BJ (cell line): ENCODE measurements at places on chromosomes 16 and 17.

DNA sequence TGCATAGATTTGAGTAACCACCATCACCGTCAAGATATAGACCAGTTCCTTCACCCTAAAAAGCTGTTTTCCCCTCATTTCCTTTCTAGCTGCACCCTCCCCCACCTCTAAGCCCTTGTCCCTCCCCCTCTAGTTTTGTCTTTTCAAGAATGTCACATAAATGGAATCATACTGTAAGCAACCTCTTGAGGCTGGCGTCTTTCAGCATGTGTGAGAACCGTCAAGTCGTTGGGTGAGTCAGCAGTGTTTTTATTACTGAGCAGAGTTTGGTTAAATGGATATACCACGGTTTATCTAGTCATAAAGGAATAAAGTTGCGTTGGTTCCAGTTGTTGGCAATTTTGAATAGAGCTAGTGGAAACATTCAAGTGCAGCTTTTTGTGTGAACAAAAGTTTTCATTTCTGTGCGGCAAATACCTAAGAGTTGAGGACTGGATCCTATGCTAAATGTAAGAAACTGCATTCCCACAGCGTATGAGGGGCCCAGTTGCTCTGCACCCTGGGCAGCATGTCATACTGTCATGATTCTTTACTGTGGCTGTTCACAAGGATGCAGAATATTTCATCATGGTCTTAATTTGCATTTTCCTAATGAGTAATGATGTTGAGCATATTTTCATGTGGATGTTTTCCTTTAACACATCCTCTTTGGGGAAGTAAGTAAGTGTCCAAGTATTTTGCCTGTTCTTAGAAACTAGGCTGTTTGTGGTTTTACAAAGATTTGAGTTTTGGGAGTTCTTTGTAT is 264.3 kb downstream of the CPPED1 start:
- DNase-seq: peak; percentile 64

GRCh38 chr17:56635641-56636040 is 42.1 kb downstream of the NOG start:
- DNase-seq: no peak

GRCh38 chr17:40362696-40363110 is 1.8 kb downstream of the GJD3 start:
- no peak for DNase-seq

- DNase-seq: no peak
Measured at GRCh38 chr17:63927464-63928171, 4.5 kb downstream of the CD79B start.

- no peak for DNase-seq
Measured at GRCh38 chr16:27242868-27243590, 25.5 kb downstream of the NSMCE1 start.

DNA sequence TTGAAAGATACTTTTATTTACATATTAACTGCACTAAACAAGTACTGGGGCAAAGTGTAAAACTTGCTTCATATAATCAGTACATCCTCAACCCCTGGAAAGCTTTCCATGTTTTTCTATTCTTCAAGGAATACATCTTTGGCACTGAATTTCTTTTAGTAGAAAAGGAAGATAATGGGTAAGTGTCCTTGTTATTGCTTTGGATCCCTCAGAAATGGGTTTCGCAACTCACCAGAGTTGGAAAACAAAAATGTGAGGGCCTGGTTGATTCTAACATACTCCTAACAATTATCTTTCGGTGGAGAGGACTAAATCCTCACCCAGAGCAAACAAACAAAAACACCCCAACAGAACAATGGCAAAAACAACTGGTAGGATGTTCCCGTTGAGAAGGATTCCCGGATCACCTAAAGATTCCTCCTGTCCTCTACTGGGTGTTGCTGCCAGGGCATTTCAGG is 120.4 kb downstream of the PARN start:
- no peak for DNase-seq

GRCh38 chr16:10083301-10083700 is 98.9 kb downstream of the GRIN2A start:
- DNase-seq: no peak

DNA sequence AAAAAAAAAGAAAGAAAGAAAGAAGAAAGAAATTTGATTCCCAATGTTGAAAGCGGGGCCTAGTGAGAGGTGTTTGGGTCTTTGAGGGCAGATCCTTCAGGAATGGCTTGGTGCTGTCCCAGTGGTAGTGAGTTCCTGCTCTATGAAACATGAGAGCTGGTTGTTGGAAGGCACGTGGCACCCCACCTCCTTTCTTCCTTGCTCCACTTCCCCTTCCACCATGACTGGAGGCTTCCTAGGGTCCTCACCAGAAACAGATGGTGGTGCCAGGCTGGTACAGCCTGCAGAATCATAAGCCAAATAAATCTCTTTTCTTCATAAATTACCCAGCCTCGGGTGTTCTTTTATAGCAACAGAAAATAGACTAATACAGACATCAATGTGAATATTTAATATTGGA is 147.3 kb upstream of the KCNJ18 start:
- no peak for DNase-seq

DNA sequence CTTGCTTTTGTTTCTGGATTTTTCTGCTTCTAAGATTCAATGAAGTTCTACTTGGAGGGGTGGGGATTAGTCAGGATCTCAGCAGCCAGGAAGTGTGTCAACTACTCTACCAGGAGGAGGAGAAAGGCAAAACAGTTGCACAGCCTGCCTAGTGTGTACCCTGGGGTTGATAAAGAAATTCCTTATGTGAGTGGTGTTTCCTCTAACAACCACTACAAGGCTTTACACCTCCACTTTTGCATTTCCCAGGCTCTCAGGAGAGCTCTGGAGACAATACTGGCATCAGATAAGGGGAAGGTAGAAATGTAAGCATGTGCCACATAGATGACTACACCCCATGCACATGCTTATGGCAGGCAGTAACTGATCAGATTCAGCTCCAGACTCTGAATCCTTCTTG is 174.6 kb downstream of the TOX3 start:
- no peak for DNase-seq

GRCh38 chr16:57672416-57672815 is 4.3 kb downstream of the ADGRG3 start:
- no peak for DNase-seq

- DNase-seq: no peak
Measured at GRCh38 chr16:71467810-71468209, 5.8 kb upstream of the ZNF23 start.

- DNase-seq: no peak
Measured at GRCh38 chr16:56855201-56855600, 9.8 kb upstream of the SLC12A3 start.

GRCh38 chr17:48021934-48022333 is 15.7 kb downstream of the COPZ2 start:
- DNase-seq: no peak

DNA sequence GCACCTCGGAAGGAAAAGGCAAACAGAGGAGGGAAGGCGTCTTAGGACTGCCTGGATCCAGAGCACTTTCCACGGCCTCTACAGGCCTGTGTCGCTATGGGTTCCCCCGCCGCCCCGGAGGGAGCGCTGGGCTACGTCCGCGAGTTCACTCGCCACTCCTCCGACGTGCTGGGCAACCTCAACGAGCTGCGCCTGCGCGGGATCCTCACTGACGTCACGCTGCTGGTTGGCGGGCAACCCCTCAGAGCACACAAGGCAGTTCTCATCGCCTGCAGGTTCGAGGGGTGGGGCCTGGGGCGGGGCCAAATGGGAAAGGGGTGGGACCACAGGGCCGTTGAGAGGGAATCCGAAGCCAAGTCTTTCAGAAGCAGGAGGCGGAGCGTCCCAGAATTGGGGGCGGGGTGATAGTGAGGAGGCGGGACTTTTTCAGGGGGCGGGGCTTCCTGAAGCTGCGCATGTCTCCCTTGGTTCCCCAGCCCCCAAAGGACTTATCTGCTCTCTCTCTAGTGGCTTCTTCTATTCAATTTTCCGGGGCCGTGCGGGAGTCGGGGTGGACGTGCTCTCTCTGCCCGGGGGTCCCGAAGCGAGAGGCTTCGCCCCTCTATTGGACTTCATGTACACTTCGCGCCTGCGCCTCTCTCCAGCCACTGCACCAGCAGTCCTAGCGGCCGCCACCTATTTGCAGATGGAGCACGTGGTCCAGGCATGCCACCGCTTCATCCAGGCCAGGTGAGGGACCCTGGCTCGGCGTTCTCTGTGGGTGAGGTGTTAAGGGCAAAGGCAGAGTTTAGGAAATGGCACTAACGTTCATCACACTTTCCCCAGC is 939 bp downstream of the BCL6B start:
- no peak for DNase-seq

DNA sequence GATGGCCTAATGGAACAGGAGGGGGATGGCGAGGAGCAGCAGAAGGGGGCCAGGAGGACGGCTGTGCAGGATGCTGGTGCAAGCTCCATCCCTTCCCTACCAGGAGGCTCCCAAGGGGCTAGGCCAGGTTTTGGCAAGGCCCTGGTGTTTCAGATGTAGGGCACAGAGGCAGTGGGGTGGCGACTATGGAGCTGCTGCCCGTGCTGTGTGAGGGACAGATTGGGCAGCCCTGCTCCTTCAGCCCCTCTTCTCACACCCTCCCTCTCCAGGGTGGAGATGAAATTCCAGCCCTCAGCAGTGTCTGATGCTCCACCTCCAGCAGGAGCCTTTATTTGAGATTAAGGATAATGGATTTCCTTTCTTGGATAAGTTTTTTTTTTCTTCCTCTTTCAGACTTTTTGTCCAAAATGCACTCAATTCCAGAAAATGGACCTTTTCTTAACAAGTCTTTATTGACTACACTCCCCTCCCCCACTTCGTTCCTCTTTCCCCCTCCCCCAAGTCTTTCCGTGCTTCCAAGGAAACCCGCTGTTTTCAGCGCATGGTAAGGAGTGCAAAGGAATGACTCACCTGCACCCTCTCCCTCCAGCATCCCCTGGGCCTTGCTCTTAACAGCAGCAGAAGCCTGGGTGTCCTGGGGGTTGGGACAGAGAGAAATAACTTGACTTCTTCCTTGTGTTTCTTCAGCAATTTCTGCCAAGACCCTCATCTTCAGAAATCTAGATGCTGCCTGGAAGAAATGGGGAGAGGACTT is 95.2 kb downstream of the CCDC182 start:
- DNase-seq: no peak

GRCh38 chr17:15957206-15957605 is 12.3 kb downstream of the ADORA2B start:
- DNase-seq: no peak

GRCh38 chr17:49076573-49077384 is 55.8 kb upstream of the B4GALNT2 start:
- DNase-seq: peak; percentile 34

- peak; percentile 26 for DNase-seq
Measured at GRCh38 chr16:56691885-56692284, 9.6 kb downstream of the MT1X start.

GRCh38 chr16:50598256-50598894 is 50.2 kb downstream of the NKD1 start:
- DNase-seq: no peak

- DNase-seq: no peak
Measured at GRCh38 chr17:71798701-71799100, 322.1 kb upstream of the SOX9 start.
